ENCODE measurements at places on chromosomes 6 and 20.

DNA sequence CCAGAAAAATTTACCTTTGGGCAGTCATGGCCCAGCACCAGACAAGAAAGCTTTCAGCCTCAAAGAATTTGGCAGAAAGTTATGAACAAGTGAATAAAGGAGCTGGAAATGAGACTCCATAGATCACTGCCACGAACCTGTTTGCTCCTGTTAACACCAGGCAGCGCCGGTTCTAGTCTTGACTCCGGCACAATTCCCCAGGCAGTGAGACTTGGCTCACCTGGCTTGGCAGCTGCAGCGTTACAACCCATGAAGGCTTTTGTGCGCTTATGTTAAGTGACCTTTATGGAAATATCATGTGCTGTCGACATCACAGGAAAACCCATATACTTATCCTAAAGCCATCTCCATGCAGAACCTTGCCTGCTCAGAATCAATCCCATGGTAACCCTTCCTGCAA is 22.2 kb upstream of the FOXC1 start:
- no peak for DNase-seq

GRCh38 chr6:48535582-48536009 is 424.6 kb upstream of the PTCHD4 start:
- no peak for DNase-seq

DNA sequence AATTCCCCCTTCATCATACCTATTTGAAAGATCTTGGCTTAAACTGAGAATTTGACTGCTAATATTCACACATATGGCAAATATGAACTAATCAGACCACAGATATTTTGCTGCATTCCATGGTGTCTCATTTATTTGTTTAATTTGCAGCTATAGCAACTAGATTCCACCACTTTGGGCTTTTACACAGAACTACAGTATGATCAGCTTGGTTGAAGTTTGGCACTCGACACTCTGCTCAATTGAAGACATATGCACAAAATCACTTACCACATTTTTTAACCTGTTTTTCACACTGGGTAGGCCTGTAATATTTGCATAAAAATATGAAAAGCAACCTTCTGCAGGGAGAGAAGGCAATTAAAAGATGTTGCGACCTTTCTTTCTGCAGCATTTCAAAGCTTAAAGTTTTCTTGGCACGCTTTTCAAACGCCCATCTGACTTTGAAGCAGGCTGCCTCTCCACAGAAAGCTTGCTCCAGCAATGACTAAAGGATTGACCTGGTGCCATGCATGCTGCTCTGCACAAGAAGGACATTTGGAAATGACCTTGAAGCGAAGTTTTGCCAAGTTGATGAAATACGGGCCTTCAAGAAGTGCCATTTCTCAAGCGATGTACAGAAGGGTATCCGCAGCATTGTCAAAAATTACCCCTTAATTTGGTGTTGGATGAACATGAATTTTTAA is 126.7 kb downstream of the AIG1 start:
- DNase-seq, result no peak

GRCh38 chr6:33770833-33771145 is 18.1 kb downstream of the LEMD2 start:
- DNase-seq, result no peak

GRCh38 chr20:11379257-11380011 is 538.3 kb upstream of the BTBD3 start:
- no peak for DNase-seq

DNA sequence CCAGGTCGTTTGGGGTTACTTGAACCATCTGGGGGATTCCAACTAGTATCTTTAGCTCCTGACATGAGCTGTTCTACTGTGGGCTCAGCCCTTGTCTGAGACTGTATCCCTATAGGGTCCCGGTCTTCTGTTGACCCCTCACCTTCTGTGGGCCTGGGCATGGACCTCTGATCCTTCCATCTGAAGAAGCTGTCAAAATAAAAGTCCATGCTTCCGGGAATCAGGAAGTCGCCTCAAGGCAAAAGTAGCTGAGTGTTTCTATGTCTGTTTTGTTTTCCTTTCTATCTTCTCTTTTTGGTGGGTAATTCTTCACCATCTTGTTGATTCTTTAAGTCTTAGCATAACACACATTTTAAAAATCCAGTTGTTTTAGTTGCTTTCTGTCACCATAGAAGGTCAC is 30.3 kb downstream of the ITPR3 start:
- DNase-seq, result no peak

GRCh38 chr6:72669324-72669723 is 47.5 kb downstream of the KCNQ5 start:
- DNase-seq, result no peak

DNA sequence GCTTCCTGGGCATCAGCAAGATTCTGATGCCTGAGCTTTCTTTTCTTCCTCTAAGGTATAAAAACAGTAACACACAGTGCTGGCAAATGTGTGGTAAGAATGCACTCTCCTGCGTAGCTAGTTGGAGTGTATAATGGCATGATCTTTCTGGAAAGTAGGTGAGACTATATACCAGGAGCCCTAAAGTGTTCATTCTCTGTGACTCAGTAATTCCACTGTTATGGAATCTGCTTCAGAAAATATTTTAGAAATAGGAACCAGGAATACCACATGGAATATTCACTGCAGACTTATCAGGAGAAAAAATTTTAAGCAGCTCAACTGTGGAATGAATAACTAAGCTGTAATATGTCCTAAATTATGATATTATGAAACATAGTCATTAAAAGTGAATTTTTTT is 16.9 kb upstream of the CSE1L start:
- no peak for DNase-seq

GRCh38 chr6:3895312-3895653 is 46.1 kb downstream of the FAM50B start:
- DNase-seq, result no peak

GRCh38 chr6:82795940-82796339 is 269.7 kb downstream of the UBE3D start:
- no peak for DNase-seq

DNA sequence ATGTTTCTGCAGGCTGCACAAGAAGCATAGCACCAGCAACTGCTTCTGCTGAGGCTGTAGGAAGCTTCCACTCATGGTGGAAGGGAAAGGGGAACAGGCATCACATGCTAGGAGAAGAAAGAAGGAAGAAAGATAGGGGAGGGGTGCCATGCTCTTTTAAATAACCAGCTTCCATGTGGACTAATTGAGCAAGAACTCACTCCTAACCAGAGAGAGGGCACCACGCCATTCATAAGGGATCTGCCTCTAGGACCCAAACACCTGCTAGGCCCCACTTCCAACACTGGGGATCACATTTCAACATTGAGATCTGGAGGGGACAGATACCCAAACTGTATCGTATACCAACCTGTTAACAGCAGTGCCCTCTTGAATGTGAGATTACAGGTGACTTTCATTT is 46.9 kb upstream of the ARMC2 start:
- no peak for DNase-seq

DNA sequence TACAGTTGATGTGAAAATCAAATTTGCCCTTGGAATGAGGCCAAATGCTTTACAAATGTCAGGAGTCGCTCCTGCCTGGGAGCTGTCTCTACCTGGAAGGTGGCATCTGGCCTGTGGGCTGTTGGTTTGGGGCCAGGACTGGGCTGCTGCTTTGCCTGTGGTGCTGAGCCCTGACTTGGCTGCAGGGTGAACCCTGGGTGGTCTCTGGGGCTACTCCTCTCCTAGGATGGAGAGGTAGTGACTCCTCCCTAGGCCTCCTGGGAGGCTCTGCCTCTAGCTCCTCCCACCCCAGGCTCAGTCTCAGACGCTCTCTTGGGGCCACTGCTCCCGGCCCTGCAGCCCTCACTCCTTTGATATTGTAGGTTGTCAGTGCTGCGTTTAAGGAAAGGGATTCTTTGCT is 47.5 kb downstream of the EFCAB8 start:
- DNase-seq, result no peak

Data from stimulated activated CD4-positive, alpha-beta T cell treated with anti-CD3 and anti-CD28 coated beads, TNF-alpha, amount 100 ng/mL, for 1 hour (primary cell).